ENCODE measurements at places on chromosomes 12 and 14.

DNA sequence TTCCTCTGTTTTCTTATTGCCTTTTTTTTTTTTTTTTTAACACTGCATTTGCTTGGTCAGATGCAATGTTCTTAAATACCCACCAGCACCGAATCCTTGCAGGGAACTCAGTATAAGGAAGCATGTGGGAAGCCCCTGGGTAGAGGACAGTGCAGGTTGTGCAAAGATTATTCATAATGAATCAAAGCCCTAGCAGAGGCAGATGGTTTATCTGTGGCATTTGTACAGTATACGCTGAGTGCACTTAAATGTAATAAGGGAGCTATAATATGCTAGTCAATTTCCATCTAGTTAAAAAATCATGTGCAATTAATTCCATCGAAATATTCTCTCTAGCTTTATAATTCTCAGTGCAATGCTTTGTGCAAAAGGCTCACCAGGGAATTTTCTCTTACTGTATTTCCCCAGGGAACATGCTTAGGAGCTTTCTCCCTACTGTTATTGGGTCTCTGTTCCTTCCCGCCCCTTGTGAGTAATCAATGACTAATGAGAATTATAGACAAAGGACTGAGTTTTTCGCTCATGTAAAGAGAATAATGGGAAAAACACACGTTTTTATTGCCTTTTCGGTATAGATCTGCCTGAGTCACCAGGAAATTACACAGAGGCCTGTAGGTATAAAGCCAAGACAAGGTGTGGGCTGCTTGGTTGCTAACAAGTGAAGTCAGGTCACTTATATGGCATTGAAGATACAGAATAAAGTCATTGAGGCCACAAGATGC, 1214.3 kb upstream of the TMEM132C start:
- no peak for DNase-seq

GRCh38 chr14:104792945-104793702, 2.4 kb downstream of the AKT1 start:
- no peak for DNase-seq

DNA sequence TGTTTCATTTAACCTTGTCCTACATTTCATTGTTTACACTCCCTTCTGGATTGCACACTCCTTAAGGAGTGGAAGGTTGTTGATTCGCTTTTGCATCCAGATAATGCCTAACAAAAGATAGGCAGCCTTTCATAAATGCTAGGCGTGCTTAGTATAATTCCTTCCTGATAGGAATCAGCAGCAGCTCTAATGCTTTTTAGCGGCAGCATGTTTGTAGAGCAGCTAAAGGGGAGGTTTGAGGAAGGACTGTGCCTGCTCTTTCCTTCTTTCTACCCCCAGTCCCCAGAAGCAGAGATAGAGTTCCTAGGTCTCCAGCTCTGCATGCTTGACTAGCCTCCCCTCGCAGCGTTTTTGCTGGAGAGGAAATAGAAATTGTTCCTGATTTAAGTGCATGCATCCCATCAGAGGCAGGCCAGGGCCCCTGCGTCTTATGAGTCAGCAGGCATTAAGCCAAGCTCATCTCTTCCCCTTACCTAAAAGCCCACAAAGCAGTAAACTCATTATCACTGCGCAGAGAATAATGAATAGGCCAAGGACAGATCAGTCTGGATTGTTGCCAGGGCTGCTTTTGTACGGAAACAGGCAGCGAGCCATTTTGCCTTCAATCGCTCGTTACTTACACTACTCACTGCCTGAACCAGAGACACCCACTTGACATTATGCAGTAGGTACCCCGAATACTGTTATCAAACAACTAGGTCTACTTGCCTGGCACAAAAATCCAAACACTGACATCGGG, 14.0 kb upstream of the TBPL2 start:
- no peak for DNase-seq

- DNase-seq, result peak; percentile 85
These were observed 27.7 kb downstream of the FIGNL2 start for GRCh38 chr12:51820526-51821439.

DNA sequence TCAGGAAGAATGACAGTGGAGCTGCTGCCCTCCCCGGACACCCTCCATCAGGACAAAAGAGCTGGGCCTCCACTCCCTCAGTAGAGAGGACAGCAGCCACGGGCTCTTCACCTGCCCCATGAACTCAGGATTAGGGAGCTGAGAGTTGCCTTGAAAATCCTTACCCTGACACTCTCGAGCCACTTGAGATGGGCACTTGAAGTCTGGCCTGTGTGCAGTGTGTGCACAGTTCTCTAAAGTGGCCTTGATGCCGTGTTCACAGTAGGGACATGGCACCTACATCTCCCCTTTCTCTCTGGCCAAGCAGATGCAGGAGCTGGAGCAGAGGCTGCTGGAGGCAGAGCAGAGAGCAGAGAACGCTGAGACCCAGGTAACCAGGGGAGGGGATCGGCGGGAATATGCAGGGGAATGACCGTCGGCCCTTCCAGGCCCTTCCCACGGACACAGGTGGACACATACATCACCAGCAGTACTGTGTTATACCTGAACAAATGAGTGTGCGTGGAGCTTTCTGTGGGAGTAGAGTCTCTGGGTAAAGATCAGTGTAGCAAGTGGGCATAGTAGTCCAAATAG, 22.5 kb downstream of the PLEKHH1 start:
- no peak for DNase-seq

GRCh38 chr14:63266106-63266505, 52.6 kb downstream of the GPHB5 start:
- no peak for DNase-seq

DNA sequence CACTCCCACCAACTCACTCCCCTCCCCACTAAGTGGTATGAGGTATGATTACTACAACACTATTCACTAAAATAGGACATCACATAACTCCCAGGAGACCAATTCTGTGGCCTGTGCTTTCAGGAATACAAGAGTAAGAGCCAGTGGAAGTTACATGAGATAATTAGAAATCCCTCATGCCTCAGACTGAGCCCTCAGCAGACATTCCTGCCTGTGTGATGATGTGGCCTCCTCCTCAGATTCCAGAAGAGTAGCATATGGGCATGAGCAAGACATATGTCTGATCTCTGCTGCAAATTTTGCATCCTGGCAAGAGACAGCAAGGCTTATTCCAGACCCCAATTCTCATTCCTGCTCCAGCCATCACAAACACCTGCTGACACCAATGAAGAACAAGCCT, 46.0 kb upstream of the BMP4 start:
- no peak for DNase-seq

DNA sequence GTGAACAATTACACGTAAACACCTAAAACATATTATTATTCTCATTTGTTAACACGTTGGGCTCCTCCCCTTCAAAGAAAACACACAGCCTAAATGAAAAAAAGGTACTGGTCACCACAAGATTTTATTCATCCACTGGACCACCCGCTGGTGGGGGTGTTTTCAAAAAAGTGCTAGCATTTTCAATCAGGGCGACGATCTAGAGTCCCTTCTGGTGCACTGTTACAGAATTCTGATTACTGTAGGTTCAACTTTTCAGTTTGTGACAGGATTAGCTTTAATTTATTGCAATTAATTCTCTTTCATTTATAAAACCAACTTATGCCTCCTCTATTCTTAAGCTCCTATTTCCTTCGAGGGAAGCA, 443 bp downstream of the MAGOHB start:
- no peak for DNase-seq

DNA sequence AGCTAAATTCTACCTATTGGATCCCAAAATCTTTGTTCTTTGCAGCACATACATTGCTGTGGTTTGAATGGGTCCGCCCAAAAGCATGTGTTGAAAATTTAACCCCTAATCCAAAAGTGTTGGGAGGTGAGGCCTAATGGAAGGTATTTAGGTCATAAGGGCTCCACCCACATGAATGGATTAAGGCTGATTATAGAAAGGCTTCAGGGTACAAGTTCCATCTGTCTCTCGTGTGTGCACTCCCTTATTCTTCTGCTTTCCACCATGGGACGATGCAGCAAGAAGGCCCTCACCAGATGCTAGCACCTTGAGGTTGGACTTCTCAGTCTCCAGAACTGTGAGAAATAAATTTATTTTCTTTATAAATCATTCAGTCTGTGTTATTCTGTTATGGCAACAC, 190.9 kb downstream of the SOX5 start:
- no peak for DNase-seq

DNA sequence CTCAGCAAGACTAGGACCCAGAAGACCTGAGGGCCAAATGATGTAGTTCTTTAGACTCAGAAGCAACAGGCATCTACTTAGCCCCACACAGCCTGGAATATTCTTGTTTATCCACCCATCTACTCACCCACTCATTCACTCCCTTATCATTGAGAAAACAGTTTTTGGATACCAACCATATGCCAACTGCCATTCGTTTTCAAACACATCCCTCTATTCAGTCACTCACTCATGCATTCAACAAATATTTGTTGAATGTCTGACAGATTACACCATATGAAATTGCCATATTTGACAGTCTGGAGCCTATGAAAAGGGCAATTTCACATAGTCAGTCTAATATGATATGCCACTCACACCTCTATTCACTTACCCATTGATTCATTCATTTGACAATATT, 103.2 kb downstream of the NT5DC3 start:
- DNase-seq, result no peak

DNA sequence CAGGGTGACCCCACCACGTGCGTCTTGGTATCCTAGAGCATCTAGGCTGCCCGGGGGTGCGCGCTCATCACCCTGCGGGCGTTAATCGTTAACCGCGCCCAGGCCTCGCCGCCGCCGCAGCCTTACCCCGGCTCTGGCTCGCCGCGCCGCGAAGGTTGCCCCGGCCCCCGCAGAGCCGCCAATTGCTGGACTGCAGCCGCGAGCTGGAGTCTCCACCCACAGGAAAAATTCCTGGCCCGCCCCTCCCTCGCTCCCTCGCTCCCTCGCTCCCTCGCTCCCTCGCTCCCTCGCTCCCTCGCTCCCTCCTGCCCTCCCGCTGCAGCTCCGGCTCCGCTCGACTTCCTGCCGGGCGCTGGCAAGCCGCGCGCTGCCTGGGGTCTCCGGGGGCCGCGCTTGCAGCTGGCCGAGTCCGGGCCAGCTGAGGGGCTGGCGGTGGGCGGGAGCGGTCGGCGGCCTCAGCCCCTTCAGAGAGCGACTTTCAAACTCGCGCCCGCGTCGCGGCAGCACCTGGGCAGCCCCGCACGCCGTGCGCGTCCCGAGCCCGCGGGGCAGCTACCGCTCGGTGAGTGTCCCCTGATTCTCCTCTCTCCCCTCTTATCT, at the start of gene PLEKHG3:
Gene PLEKHG3 (plus strand): TSS at position 282 of the 600 bp plus-strand sequence. CDS start 23,208 bp downstream, outside the sequence.
- DNase-seq, result peak; percentile 39

DNA sequence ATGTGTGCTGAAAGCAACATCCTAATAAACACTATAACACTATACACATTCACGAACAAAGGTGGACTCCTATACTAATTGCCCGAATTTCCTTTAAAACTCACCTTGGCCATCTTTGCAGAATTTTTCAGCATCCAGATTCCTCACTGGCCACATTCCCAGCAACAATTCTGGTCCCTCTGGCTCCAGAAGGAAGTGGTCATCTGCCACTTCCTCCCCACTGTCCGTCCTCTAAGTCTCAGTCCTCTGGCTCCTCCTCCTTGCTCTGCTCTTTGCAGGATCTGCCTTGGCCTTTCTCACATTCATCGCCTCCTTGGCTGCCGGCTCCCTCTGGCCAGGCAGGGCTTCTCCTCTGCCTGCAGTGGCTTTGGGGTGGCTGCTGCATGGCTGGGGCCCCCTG, 426.0 kb downstream of the FUT8 start:
- no peak for DNase-seq

DNA sequence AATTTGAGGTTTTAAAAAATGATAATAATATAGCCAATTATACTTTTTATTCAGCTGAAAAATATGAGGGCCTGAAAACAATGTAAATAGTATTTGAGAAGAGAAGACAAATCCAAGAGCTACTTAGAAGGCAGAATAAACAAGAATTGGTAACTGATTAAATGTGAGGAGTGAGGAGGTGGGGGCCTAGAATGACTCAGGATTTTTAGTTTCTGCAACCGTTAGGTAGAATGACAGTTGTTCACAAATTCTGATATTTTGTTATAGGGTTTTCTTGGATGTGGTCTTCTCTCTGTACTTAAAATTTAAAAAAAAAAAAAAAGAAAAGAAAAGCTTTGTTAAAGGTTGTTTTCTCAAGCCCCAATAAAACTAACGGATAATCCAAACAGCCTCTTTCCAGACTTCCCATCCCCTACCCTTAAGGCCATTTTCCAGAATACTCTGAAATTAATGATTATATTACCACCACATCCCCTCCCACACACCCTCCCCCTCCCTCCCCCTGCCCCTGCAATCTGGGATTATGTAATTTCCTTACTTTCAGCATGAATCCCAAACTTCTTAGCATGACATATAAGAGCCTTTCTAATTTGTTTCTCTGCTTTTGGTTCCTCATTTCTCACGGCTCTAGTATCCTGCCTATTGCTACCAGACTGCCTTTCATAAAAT, 50.4 kb downstream of the LRP6 start:
- DNase-seq, result no peak

- peak; percentile 93 for DNase-seq
These were observed 31.2 kb downstream of the TC2N start for GRCh38 chr14:91835920-91836843.

- no peak for DNase-seq
These were observed 25.6 kb downstream of the ALDH2 start for GRCh38 chr12:111792155-111792855.

- DNase-seq, result no peak
These were observed 251.3 kb downstream of the ALX1 start for GRCh38 chr12:85531341-85531740.
